ENCODE measurements at places on chromosomes 2 and 18.

DNA sequence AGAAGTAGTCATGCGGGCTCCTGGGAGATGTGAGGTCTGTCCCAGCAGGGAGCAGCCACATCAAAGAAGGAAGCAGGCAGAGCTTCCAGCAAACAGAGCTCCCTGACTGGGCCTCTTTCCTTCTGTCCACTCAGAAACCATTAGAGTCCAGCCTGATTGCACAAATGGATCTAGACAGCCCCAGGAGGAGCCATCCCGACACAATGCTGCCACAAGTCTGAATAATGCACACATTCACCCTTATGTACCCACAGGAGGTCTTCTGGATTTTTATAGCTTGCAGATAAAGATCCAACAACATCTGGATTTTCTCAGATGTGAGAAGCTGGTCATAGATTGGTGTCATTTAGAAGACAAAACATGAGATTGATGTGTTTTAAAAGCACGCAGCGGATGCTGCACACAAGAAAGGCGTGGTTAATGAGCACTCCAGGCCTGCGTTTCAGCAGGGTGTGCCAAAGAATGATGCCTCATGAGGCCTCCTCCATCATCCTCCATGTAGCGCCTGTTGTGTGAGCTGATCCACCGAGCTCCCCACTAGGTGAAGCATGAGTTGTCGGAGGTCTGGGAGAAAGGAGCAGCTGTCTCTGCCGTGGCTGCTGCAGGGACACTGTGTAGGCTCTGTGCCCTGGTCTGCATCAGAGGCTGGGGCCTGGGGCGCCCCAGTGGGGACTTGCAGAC lies 60.6 kb downstream of the MTCL1 start:
- DNase-seq: no peak

- no peak for DNase-seq
Measured at GRCh38 chr2:100388703-100389102, 28.8 kb downstream of the CHST10 start.

- DNase-seq: no peak
Measured at GRCh38 chr2:239421851-239422250, 21.0 kb upstream of the HDAC4 start.

DNA sequence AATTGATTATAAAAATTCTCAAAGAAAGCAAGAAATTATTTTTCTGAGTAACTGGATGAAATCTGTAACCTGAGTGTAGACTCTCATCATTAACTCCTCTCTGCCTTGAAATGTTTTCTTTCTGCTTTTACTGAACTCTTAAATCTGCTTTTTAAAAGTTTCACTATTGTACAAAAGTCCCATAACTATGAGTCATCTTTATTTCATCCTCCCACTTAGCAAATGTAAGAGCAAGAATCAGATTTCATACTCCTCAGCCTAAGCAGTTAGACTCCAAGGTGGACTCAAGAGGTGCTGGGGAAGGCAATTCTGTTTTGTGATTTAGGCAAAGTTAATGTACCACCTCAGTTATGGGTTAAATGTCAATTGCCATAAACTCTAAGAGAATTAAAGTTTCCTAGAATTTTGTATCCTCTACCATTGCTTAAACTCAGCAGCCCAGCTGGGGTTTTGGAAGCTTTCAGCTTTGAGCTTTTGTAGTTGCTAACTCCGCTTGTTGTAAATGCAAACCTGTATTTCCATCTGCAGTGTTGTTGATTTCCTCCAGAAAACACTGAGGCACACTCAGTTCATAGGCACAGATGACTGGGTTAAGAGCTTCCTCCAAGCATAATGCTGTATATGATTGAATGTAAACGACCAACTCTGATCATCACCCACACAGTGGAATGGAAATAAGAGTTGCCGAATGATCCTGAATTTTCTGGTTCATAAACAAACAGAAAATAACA lies 268.8 kb downstream of the ARHGAP15 start:
- peak; percentile 48 for DNase-seq

GRCh38 chr18:58335223-58335622 lies 291.2 kb downstream of the NEDD4L start:
- DNase-seq: no peak

DNA sequence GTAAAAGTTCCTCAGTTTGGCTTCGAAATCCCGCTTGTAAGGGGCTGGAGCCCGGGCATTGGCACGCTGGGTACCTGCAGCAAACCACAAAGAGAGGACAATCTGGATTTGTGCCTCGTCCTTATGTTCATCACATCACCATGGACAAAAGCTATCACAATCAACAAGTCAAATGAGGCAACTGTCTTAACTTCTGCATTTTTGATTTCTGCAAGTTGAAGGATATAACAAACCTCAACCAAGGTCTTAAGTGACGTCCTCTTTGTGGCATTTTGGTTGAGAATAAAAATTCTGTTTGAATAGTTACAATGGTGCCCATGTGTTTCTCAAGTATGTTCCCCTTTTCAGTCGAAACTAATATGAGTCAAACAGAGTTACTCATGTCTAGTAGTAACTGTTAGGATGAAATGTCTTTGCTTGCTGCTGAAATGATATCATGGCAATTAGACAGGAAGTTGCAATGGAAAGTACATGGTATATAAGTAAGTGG lies 70.8 kb upstream of the STK17B start:
- DNase-seq: peak; percentile 93

- DNase-seq: no peak
Measured at GRCh38 chr2:199707593-199708185, 143.3 kb downstream of the FTCDNL1 start.

DNA sequence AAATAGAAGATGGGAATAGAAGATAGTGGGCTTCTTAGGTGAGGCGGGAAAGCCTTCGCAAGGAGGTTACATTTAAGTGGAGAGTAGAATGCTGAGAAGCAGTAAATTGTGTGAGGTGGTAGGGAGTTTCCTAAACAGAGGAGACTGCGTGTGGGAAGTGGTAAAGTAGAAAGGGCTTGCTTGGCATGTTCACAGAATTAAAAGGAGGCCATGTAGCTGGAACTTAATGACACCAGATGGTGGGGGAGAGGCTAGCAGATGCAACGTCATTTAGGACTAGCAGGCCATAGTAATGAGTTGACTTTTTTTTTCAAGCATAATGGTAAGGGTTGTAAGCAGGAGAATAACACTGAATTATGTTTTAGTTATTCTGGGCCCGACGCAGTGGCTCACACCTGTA lies 13.0 kb upstream of the RTN4 start:
- no peak for DNase-seq

DNA sequence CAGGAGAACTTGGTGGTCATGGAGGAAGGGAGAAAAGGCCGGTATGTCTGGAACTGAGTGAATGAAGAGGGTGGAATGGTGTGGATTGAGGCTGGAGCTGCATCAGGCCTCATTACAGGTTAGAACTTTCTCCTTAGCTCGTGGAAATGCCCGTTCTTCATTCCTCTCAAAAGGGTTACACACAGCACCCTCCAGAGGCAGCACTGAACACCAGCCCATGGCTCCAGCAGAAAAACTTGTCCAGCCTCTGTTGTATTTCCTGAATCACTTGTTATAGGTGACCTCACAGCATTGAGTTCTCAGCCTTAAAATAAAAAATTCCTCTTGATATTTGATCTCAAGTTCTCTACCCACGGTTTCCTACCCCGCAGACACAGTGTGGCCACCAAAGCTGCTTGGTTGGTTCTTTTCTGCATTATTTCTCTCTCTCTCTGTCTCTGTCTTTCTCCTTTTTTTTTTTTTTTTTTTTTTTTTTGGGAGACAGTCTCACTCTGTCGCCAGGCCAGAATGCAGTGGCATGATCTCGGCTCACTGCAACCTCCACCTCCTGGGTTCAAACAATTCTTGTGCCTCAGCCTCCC lies 89.6 kb downstream of the ITGB1BP1 start:
- peak; percentile 21 for DNase-seq

GRCh38 chr18:58105888-58106260 lies 61.8 kb downstream of the NEDD4L start:
- no peak for DNase-seq

DNA sequence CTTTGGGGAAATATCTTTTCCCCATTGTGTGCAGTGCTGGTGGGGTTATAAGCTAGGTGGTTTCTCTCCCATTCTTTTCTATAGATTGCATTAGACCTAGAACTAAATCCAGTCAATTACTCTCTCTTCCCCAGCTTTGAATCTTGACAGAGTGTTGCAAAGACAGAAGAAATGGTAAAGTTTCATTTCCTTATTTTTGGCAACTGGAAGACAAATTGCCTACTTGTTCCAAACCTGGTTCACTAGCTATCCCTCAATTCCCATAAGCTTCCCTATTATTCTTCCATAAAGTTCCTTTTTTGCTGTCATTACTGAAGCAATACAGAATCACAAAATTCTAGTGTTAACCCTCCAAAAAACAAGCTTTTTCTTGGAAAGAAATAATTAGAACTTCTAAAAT lies 94.0 kb upstream of the ITGA4 start:
- DNase-seq: no peak

GRCh38 chr2:74019516-74019915 lies 34.8 kb downstream of the TET3 start:
- DNase-seq: no peak

GRCh38 chr2:63792530-63792929 lies 49.2 kb upstream of the UGP2 start:
- no peak for DNase-seq

GRCh38 chr2:172929644-172930043 lies 146.0 kb upstream of the MAP3K20 start:
- no peak for DNase-seq

- no peak for DNase-seq
Measured at GRCh38 chr2:3598197-3598910, 3.4 kb downstream of the COLEC11 start.

DNA sequence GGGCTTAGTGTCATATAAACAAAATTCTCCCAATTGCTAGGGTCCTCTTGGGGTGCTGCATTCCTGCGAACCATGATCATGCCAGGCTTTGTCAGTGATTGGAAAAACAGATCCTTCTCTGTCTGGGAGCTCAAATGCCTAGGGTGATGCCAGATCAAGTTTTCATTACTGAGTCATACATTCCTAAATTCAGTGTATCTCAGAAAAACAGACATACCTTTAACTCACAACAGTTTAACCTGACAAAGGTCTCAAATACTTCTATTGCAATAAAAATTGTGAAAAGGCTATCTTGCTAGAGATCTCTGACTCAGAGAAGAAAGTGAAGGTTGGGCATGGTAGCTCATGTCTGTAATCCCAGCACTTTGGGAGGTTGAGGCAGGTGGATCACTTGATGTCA lies 86.9 kb downstream of the SH3YL1 start:
- no peak for DNase-seq
